ENCODE measurements at places on chromosomes 7 and 10.

DNA sequence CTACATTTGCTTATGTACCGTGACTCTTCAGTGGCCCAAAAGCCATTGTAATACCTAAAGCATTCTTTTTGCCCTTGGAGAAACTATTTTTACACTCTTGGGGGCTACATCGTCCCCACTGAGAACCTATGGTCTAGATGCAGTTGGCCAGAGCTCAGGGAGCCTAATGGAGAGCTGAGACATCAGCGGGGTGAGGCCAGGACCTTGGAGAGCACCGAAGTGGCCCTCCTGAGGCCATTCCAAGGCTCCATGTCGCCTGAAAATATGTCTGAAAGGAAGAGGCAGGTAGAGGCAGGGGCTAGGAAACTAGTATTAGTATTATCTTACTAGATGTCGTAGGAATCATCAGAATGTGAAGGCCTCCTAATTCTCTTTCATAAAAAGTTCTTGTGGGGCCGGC, 4.9 kb downstream of the PKD2L1 start:
- DNase-seq = no peak

GRCh38 chr10:105138358-105138757, 497.3 kb downstream of the SORCS3 start:
- no peak for DNase-seq

GRCh38 chr10:130542761-130543160, 406.6 kb downstream of the GLRX3 start:
- no peak for DNase-seq

- DNase-seq = no peak
Measured at GRCh38 chr10:131723297-131724168, 177.3 kb upstream of the PPP2R2D start.

DNA sequence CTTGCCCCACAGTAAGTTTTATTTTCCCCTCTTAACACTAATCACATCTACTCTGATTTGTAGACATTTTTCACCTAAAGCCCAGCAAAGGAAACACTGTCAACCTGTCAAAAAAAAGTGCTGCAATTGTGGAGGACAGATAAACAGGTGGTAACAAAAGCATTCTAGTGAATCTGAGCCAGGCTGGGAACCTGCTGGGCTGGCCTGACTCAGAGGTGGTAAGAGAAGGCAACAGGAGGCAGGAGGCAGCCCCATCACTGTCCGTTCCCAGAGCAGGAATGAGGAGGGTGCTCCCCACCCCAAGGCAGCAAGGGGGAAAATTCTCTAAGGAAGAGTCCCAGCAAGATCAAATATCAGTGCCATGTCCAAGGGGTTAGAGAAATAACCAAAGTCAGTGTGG, 19.5 kb upstream of the HERPUD2 start:
- DNase-seq = no peak

DNA sequence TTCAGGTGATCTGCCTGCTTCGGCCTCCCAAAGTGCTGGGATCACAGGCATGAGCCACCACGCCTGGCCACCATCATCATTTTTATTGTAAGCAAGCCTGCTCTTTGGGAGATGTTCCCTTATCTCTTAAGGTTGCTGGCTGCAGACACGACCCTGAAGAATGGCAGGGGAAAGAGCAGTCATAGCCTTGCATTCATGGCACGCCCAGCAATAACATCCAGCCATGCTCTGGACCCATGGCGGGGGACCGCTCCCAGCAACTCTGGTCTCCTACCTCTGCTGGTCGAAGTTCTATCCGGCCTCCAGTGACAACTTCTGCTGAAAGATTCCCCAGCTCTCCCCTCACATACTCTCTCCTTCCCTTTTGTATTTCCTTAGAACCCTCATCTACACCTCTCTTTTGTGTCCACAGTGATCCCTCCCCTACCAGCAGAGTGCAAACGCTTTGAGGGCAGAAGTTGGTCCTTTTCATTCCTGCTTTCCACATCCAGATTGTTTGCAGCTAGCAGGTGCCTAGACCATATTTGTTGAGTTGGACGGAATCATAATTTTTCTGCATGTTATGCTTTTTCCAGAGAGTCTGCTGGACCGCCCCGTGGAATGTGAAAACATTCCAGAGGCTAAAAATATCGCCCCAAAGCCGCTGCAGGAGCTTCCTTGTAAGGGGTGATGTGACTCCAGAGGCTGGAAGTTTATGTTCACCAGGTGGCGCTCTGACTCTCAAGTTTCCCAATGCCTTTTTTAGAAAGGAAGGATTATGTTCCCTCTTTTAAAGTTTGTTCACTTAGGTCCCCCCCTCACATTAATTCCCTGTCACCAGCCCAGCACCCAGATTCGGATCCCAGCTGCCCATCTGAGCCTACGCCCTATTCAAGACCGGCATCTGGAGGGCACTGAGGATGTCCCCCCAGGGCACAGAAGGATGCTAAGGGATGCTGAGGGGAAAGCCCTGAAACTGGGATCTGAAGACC, 4.3 kb upstream of the MARVELD1 start:
- peak; percentile 47 for DNase-seq

DNA sequence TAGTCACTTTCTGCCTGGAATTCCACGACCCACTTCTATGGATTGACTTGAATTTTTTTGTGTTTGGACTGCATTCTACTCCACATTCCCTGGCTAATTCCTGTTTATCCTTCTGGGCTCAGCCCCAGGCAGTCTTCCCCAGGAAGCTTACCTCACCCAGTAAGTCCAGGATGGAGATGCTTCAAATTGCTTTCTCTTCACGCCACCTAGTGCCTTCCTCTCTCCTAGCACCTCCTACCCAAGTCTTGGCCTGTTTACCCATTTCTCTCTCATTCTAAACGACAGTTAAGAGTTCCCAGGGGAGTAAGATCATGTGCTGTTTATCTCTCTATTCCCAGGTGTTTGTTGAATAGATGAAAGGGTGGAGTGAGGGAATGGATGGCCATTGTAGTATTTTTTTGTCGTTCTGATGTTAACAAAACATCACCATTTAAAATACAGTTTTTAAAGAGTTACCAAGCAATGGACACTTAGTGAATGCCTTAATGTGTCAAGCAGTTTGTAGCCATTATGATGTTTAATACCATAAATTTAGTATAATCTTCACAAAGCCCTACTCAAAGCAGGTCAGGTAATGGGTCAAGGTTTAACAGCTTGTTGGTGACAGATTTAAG, 45.5 kb upstream of the TARP start:
- no peak for DNase-seq

DNA sequence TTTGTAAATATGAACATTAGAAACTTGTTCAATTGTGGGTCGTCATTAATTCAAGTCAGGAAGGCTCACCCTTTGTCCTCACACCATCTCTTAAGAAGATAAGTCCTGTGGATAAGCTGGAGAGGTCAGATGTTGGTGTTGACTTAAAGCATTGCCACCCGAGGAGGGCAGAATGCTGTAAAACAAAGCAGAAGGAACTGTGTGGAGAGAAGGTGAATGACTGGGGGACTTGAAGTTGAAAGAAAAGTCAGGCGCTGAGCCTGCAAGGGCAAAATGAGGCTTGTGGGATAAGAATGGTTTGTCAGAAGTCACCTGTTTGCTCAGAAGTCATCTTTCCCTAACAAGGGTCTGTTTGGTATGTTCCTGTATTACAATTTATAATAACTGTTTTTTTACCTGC, 9.1 kb downstream of the RPA3 start:
- DNase-seq = no peak

GRCh38 chr10:75137533-75138438, 26.3 kb downstream of the SAMD8 start:
- peak; percentile 50 for DNase-seq

GRCh38 chr7:77525231-77525630, 11.9 kb upstream of the PTPN12 start:
- DNase-seq = no peak

- DNase-seq = no peak
Measured at GRCh38 chr10:35674843-35675242, 32.7 kb upstream of the FZD8 start.

GRCh38 chr10:116741391-116742351, 695 bp downstream of the HSPA12A start:
- no peak for DNase-seq

- no peak for DNase-seq
Measured at GRCh38 chr7:44213877-44214388, 13.2 kb downstream of the YKT6 start.

- no peak for DNase-seq
Measured at GRCh38 chr10:124262234-124262865, 156.4 kb downstream of the OAT start.

DNA sequence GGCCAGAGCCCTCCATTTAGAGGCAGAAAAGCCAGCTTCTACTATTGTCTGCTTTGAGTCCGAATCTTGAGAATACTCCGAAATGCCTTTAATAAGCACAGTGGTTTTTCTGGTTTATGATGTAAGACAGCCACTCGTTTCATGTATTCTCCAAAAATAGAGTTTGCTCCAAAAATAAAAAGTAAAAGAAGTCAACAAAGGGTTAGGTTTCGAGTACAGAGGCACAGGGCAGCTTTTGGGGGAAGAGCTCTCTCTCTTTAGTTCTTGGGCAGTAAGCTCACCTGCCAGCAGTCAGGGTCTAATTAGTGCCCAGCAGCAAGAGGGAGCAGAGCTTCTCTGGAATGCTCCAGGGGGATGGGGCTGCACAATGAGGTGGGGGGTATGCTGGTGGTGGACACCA, 20.2 kb downstream of the CREB3L2 start:
- DNase-seq = no peak

DNA sequence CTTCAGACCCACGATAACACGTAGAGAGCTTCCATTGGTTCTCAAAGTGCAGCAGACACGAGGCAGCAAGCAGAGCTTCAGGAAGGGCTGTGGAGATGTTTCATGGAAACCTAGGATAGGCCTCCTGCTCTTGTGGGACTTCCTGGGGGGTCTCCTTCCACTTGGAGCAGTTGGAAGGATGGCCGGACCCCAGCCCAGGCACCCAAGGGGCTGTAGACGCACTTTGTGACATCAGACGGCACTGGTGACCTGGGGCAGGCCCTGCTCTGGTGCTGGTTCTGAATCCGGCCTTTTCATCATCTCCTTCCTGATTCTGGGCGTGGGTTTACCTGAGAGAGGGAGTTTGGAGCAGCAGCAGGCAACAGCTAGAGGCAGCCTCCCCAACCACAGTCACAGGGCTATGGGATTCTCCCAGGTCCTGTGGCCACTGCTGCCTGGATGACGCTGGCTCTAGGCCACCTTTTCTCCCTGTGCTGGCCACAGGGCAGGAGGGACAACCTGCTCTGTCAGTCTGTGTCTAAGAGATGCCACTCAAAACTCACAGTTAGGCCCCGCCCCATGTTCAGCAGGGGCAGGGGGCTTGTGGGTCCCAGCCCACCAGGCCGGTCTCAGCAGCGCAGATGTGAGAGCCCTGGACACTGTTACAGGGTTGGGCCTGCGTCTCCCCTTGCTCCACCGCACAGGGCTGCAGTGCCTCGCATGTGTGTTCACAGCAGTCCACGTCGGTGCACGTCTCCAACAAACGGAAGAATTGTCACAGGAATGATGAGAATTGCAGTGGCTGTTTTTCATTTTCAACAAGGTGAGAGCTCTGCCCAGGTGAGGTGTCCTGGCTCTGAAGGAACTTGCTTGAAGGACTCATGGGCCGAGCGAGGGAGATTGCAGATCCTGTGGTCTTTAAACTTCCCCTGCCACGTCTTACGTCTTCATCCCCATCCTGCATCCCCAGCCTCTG, 569.3 kb downstream of the TCERG1L start:
- no peak for DNase-seq

DNA sequence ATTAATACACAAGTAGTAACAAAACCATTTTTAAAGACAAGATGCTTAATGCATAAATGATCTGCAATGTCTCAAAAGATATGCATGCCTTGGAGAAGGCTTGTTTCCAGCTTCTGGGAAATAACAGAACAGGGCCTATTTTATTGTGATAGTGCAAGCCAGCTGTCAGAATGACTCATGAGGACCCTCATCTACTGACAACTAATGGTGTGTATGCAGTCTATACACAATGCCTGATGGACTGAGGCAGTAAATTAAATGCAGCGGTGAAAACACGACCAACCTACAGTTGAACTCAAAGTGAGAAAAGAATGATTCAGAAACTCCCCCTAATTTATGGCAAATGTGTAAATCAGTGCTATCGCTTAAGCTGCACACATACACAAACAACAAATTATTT, 46.3 kb downstream of the VPS41 start:
- DNase-seq = no peak

GRCh38 chr7:149849174-149849573, 11.0 kb downstream of the ZNF862 start:
- DNase-seq = no peak

GRCh38 chr7:139242741-139243281, 11.8 kb downstream of the UBN2 start:
- DNase-seq = peak; percentile 80
